Fibroblast of villous mesenchyme (primary cell): ENCODE measurements at places on chromosomes 1 and 21. TPM values are rescaled to one million over a fixed set of nuclear protein-coding genes. Genes with fewer than 3 reads are reported as not detected.

GIPC2 gene
- total RNA-seq, result 0.32 and 0.43 TPM in 2 replicates

NUP210L gene
- under 0.01 TPM in 1 of 2 replicates, not detected in the other for total RNA-seq

ARV1 gene
- 15.8 and 19.0 TPM in 2 replicates for total RNA-seq

TRABD2B gene
- not detected in 2 replicates for total RNA-seq

GOLT1A gene
- total RNA-seq, result not detected in 2 replicates

KRTAP10-12 gene
- total RNA-seq, result not detected in 2 replicates

ICOSLG gene
- total RNA-seq, result 0.43 and 0.64 TPM in 2 replicates

NES gene
- 66.4 and 66.9 TPM in 2 replicates for total RNA-seq

TMIGD3 gene
- under 0.01 and 0.43 TPM in 2 replicates for total RNA-seq

TRPM2 gene
- total RNA-seq, result under 0.01 and 0.32 TPM in 2 replicates
